ENCODE measurements at places on chromosomes 4 and X.

DNA sequence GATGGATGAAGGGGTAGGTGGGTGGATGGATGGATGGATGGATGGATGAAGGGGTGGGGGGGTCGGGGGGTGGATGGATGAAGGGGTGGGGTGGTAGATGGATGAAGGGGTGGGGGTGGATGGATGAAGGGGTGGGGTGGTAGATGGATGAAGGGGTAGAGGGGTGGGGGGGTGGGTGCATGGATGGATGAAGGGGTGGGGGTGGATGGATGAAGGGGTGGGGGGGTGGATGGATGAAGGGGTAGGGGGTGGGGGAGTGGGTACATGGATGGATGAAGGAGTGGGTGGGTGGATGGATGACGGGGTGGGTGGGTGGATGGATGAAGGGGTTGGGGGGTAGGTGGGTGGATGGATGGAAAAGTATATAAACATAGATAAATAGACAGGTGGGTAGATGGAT lies 74.2 kb downstream of the PRKX start:
- DNase-seq, result peak; percentile 2

GRCh38 chr4:131974730-131975129 lies 1174.4 kb upstream of the PCDH10 start:
- no peak for DNase-seq

- DNase-seq, result no peak
These were observed 60.7 kb upstream of the PGM2 start for GRCh38 chr4:37765741-37766140.

DNA sequence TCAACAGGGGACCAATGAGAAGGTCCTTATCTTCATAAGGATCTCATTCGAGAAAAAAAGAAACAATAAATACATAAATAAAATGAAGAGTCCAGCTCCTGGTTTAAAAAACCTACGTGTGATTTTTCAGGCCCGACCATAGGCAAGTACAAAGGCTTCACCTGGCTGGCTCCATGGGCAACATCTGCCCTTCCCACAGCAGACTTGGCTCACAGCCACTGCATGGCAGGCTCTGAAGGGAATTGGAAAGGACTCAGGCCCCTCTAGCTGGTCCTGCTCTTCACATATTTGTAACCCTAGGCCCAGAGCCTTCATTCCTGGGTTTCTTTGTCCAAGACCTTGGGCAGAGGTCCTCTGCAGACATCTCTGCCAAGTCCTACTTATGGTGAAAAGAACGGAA lies 228.1 kb downstream of the QDPR start:
- no peak for DNase-seq

Measured in endodermal cell (in vitro differentiated cells).